Esophagus muscularis mucosa (tissue), 4 donors: ENCODE measurements at places on chromosomes 7 and 10. TPM values are rescaled to one million over a fixed set of nuclear protein-coding genes. Genes with fewer than 3 reads are reported as not detected.

GRCh38 chr10:21449288-21449966 lies 76.1 kb downstream of the SKIDA1 start:
- no peak for DNase-seq

- DNase-seq = no peak
These were observed 61.9 kb downstream of the MRC1 start for GRCh38 chr10:17871036-17871435.

GRCh38 chr7:144780071-144780608 lies 55.7 kb downstream of the TPK1 start:
- DNase-seq = no peak

GRCh38 chr7:7970531-7971307 lies 2.1 kb downstream of the GLCCI1 start:
- no peak for DNase-seq

GRCh38 chr7:1228545-1229201 lies 4.0 kb upstream of the UNCX start:
- DNase-seq = no peak

LIPK gene
- total RNA-seq = not detected
